ENCODE measurements at places on chromosomes 1 and 21.

GRCh38 chr1:6421266-6421665, 1.5 kb upstream of the HES2 start:
- H3K4me3 ChIP-seq: no peak overlapping the region
- no peak for DNase-seq
- H3K27ac ChIP-seq: no peak overlapping the region
- peaks cover 56% of the 10 kb centered on the region for H3K4me1 ChIP-seq
- peaks cover 100% of the 10 kb centered on the region for H3K27me3 ChIP-seq

DNA sequence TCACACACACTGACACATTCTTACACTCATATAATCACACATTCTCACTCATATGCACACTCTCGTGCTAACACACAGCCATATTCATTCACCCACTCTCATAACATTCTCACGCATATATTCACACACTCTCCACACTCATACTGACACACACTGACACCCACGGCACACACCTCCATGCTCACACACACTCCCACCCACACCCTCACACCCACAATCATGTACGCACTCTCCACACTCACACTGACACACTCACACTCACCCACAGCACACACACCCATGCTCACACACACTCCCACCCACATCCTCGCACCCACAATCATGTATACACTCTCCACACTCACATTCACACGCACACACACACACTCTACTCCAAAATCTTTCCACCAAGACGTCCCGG, 38.2 kb downstream of the SYF2 start:
- H3K27me3 ChIP-seq: peaks cover 52% of the 10 kb centered on the region
- H3K4me3 ChIP-seq: no peak overlapping the region

- H3K27ac ChIP-seq: no peak overlapping the region
- H3K4me1 ChIP-seq: no peaks in the 10 kb centered on the region
- H3K4me3 ChIP-seq: no peak overlapping the region
- DNase-seq: no peak
Observed at GRCh38 chr1:90753556-90753955, 36.5 kb upstream of the BARHL2 start.

GRCh38 chr1:4087530-4088420, 187.7 kb upstream of the C1orf174 start:
- no peak overlapping the region for H3K4me3 ChIP-seq
- no peaks in the 10 kb centered on the region for H3K4me1 ChIP-seq
- no peak overlapping the region for H3K27ac ChIP-seq
- no peaks in the 10 kb centered on the region for H3K36me3 ChIP-seq
- peaks cover 68% of the 10 kb centered on the region for H3K27me3 ChIP-seq
- no peak for DNase-seq

GRCh38 chr1:228508840-228509415, 21.7 kb downstream of the RNF187 start:
- H3K36me3 ChIP-seq: no peaks in the 10 kb centered on the region
- no peak overlapping the region for H3K4me3 ChIP-seq
- H3K27me3 ChIP-seq: peaks cover 14% of the 10 kb centered on the region

- DNase-seq: no peak
- no peak overlapping the region for H3K4me3 ChIP-seq
- no peaks in the 10 kb centered on the region for H3K27me3 ChIP-seq
- no peaks in the 10 kb centered on the region for H3K4me1 ChIP-seq
- H3K27ac ChIP-seq: no peak overlapping the region
Observed at GRCh38 chr1:33070628-33071027, 10.3 kb upstream of the AZIN2 start.

Measured in left ventricle myocardium inferior (tissue), 1 donor.